ENCODE measurements at places on chromosomes 11 and 22. TPM values are rescaled to one million over a fixed set of nuclear protein-coding genes. Genes with fewer than 3 reads are reported as not detected.

DNA sequence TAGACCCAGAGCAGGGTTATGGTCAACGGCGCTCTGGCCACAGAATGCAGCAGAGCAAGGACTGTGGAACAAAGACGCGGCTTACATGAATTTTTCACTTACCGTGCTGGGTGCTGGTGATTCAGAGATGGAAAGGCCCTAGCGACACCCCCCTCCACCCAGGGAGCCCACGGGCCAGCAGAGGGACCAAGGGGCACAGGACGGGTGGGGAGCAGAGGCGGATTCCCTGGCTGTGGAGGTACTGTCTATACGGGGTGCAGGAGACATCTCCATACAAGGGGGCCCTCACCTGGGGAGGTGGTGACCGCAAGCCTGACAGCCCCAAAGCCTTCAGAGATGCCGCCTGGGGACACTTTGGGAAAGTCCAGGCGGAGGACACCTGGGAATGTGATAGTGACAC lies 1.1 kb upstream of the SEPTIN5 start:
- H3K4me3 ChIP-seq: no peak overlapping the region
- no peaks in the 10 kb centered on the region for H3K36me3 ChIP-seq
- peaks cover 9% of the 10 kb centered on the region for H3K4me1 ChIP-seq
- no peak for DNase-seq
- no peaks in the 10 kb centered on the region for H3K27me3 ChIP-seq

DNA sequence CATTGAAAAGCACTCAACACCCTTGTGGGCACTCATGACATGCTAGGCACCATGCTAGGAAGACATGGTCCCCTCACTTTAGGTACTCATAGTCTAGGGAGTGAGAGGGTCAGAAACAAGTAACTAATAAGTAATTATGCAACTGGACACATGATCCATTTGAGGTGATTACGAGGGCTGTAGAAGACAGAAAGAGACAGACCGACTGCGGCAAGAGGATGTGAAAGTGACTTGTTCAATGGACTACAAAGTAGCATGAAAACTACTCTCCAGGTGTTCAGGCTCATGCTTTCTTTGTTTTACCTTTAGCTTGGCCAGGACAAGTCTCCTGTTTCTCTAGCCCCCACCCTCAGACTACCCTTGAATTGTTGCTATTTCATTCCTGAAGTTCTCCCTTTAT lies 310.8 kb upstream of the SORL1-AS1 start:
- H3K36me3 ChIP-seq: no peaks in the 10 kb centered on the region
- H3K4me1 ChIP-seq: no peaks in the 10 kb centered on the region
- H3K27ac ChIP-seq: no peak overlapping the region

GRCh38 chr11:27409049-27409448 lies 46.0 kb upstream of the CCDC34 start:
- no peaks in the 10 kb centered on the region for H3K4me1 ChIP-seq
- H3K27ac ChIP-seq: no peak overlapping the region

GRCh38 chr11:19790831-19791552 lies 78.4 kb downstream of the NAV2 start:
- DNase-seq: no peak
- H3K27ac ChIP-seq: no peak overlapping the region
- no peaks in the 10 kb centered on the region for H3K4me1 ChIP-seq
- no peak overlapping the region for H3K4me3 ChIP-seq
- H3K36me3 ChIP-seq: no peaks in the 10 kb centered on the region
- H3K27me3 ChIP-seq: peaks cover 6% of the 10 kb centered on the region

- no peaks in the 10 kb centered on the region for H3K4me1 ChIP-seq
- no peak overlapping the region for H3K27ac ChIP-seq
- no peak for DNase-seq
- H3K4me3 ChIP-seq: no peak overlapping the region
- no peaks in the 10 kb centered on the region for H3K27me3 ChIP-seq
Measured at GRCh38 chr11:26193694-26194365, 138.1 kb upstream of the ANO3 start.

GRCh38 chr11:112504056-112504455 lies 243.4 kb upstream of the PLET1 start:
- H3K4me1 ChIP-seq: no peaks in the 10 kb centered on the region
- H3K4me3 ChIP-seq: no peak overlapping the region
- H3K27me3 ChIP-seq: no peaks in the 10 kb centered on the region
- no peak overlapping the region for H3K27ac ChIP-seq

KLHDC7B gene
- 1.9 TPM for total RNA-seq

DNA sequence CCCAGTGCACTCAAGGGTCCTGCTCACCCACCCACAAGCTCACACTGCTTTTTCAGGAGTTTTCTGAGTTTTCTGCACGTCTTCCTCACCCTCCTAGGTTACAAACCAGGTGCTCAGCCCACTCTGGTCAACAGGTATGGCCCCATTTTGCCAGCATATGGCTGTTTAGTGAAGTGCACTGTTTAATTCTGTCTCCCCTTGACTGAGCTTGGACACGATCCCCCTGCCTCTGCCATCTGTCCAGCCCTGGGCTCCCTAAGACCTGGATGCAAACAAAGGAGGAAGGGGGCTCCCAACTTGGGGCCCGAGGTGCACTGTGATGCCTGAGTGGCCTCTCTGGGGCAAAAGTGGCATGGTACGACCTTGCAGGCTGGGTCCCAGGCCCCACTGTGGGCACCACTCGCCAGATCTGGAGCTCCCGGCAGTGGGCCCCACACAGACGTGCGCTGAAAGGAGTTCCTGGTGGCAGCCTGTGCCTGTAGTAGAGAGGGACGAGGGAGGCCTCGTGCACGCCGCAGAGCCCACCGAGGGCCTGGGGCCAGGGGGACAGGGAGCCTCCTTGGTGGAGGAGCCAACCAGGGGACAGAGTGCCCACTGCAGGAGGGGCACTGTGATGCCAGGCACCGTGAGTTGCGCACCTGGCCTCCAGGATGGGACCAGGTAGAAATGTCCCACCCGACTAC lies 37.3 kb upstream of the COMT start:
- DNase-seq: no peak
- H3K4me3 ChIP-seq: no peak overlapping the region
- H3K36me3 ChIP-seq: peaks cover 2% of the 10 kb centered on the region
- no peaks in the 10 kb centered on the region for H3K27me3 ChIP-seq

GRCh38 chr11:35377262-35377661 lies 42.1 kb downstream of the SLC1A2 start:
- no peaks in the 10 kb centered on the region for H3K27me3 ChIP-seq
- H3K4me3 ChIP-seq: no peak overlapping the region
- DNase-seq: no peak
- H3K4me1 ChIP-seq: peaks cover 14% of the 10 kb centered on the region
- no peaks in the 10 kb centered on the region for H3K36me3 ChIP-seq

OR5P2 gene
- total RNA-seq: 1.4 TPM

GRCh38 chr22:18091916-18092526 lies 14.2 kb downstream of the PEX26 start:
- DNase-seq: peak; percentile 56
- H3K36me3 ChIP-seq: peaks cover 4% of the 10 kb centered on the region
- H3K4me1 ChIP-seq: no peaks in the 10 kb centered on the region
- no peaks in the 10 kb centered on the region for H3K27me3 ChIP-seq
- H3K27ac ChIP-seq: no peak overlapping the region
- no peak overlapping the region for H3K4me3 ChIP-seq
